Caco-2 (cell line): ENCODE measurements at places on chromosomes 7 and 10. TPM values are rescaled to one million over a fixed set of nuclear protein-coding genes. Genes with fewer than 3 reads are reported as not detected.

Gene MDH2
- total RNA-seq, result 302 and 313 TPM in 2 replicates

GRCh38 chr7:50221028-50221427 is 83.5 kb upstream of the IKZF1 start:
- DNase-seq, result no peak

Gene ADD3
- 236 and 264 TPM in 2 replicates for total RNA-seq

- DNase-seq, result no peak
Observed at GRCh38 chr7:121032645-121033460, 44.3 kb downstream of the CPED1 start.
